Activated naive CD4-positive, alpha-beta T cell (primary cell): ENCODE measurements at places on chromosomes 7 and 10.

DNA sequence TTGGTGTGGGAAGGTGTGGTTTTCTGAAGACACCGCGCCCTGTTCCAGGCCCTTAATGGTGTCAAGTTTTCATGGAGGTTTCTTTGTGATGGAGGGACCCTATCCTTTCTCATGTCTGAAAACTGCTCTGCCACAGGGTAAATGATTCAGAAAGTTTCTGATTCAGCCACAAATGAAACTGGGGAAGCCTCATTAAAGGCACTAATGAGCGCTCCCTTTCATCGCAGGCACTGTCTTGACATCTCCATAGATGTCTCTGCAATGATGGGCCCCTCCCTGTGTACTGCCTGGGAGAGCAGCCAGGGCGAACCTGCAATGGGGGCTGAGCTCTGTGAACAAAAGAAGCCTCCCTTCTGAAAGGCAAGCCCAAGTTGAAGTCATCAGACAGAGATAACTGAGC is 355.3 kb downstream of the PRPF18 start:
- no peak for DNase-seq

DNA sequence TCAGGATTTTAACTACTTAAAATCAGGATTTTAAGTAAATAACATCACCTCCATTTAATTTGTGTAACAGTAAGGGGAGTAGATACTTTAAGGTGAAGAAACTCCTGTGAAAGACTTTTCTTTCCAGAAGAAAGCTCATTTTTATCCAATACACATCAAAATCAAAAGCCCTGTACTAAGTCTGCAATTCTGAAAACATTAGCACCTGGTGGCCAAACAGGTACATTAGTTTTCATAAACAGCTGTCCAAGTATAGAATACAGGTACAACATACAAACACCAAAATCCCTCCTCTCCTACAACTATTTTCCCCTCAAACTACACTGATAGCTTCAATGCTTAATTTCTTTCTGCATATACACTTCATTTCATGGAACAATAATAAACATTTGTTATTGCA is 22.9 kb downstream of the FAM3C start:
- DNase-seq, result no peak

GRCh38 chr7:31192986-31193385 is 140.9 kb downstream of the ADCYAP1R1 start:
- DNase-seq, result no peak

- DNase-seq, result peak; percentile 6
These were observed 10.1 kb upstream of the BMPER start for GRCh38 chr7:33895025-33895804.
